Smooth muscle cell of the coronary artery (primary cell): ENCODE measurements at places on chromosomes 13 and 19. TPM values are rescaled to one million over a fixed set of nuclear protein-coding genes. Genes with fewer than 3 reads are reported as not detected.

The FXYD3 gene
- total RNA-seq, result not detected in 2 replicates

The PTPRS gene
- total RNA-seq, result 79.3 and 102 TPM in 2 replicates

The CDC16 gene
- 33.7 and 35.9 TPM in 2 replicates for total RNA-seq

The CRX gene
- total RNA-seq, result not detected in 2 replicates

The CCDC124 gene
- total RNA-seq, result 42.5 and 59.5 TPM in 2 replicates

The NDUFA7 gene
- total RNA-seq, result 19.4 and 52.7 TPM in 2 replicates

The ZNF468 gene
- 12.6 and 18.8 TPM in 2 replicates for total RNA-seq

The LILRA6 gene
- not detected in 2 replicates for total RNA-seq
